ENCODE measurements at places on chromosomes 16 and 17. TPM values are rescaled to one million over a fixed set of nuclear protein-coding genes. Genes with fewer than 3 reads are reported as not detected.

GRCh38 chr17:82603981-82604448 is 44.2 kb downstream of the WDR45B start:
- H3K27ac ChIP-seq, result no peak overlapping the region
- no peaks in the 10 kb centered on the region for H3K27me3 ChIP-seq
- DNase-seq, result no peak
- H3K36me3 ChIP-seq, result peaks cover 14% of the 10 kb centered on the region

DNA sequence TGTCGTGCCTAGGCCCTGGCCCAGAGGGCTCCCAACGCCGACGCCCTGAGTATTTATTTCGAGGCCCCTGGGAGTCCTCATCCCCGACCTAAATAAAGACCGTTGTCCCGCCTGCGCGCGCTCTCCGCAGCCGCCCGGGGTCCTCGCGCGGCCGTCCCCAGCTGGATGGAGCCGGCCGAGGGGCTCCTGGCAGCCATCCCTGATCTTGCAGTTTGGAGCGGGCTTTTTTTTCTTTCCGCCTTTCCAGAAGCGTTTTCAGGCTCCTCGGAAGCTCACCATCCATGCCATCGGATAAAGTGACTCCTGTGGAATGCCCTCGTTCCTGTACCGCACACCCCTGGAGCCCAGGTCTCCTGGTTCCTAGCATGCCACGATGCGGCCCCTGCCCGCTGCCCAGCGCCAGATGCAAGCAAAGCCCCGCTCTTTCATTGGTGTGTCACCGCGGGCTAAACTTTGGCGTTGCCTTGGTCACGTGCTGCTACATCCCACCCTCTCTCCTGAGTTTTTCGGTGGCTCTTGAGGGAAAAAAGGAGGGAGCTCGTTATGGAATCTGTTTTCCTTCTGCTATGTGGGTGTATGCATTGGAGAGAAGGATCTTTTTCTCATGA is 716 bp downstream of the TMEM94 start:
- peak; percentile 13 for DNase-seq
- no peaks in the 10 kb centered on the region for H3K27me3 ChIP-seq
- peak overlapping the region; percentile 80 for H3K4me3 ChIP-seq

DNA sequence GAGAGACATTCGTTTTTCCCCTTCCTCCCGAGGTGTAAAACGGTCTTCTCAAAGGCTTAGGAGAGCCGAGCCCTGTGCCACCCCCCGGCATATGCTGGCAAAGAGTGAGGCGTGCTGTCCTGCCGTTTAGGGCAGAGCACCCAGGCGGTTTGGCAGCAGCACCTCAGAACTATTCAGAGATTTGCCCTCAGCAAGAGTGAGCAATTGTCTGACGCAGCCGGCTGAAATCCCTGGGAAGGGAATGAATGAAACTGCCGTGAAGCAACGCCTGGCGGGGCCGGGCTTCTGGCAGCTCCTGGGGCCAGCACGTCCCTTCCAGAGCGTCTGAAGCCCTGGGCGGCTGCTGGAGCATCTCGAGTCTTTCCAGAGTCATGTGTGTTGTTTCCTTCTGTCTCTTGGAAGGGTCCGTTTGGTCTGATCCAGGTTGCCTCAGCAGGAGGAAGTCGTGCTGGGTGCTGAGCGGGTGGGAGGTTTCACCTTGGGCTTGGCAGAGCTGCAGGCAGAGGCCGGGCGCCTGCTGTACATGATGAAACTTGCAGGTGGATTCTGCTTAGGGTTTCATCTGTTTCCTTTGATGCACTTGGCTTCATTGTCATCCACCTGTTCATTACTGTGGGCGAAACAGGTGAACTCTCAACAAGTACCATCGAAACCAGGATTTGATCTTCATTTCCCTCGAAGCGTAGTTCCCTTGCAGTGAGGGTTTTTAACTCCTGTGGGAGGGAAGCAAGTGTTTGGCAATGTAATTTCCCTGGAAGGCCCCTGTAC is 35.4 kb downstream of the TBCD start:
- no peak overlapping the region for H3K4me3 ChIP-seq
- H3K4me1 ChIP-seq, result no peaks in the 10 kb centered on the region
- DNase-seq, result no peak

DNA sequence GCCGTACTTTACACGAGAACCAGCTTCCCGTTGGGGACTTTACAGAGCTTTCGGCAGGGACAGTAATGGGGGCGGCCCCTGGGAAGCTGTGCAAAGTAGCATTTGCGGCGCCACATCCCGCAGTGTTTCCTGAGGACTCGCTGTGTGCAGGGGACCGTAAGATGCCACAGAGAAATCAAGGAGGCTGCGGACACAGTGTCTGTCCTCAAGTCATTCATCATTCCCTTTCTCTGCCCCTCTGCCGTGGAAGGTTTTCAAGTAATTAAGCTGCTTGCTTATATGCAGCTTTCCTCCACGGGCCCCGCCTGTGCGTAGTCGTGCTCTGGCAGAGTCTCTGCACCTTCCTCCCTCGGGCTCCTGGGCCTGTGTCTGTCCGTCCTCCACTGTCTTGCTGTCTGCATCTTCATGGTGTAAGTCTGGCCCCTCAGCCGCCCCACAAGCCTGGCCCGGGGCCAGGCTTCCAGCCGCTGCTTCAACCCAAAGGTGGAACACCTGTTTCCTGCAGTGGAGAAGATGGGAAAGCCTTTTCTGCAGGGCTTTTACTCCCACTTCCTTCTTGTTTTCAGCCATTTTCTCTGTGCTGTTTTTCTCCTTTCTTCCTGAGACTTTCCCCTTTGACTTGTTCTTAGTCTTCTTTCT is 216.9 kb upstream of the CHMP6 start:
- no peaks in the 10 kb centered on the region for H3K4me1 ChIP-seq
- H3K36me3 ChIP-seq, result no peaks in the 10 kb centered on the region
- no peak overlapping the region for H3K4me3 ChIP-seq
- H3K27me3 ChIP-seq, result no peaks in the 10 kb centered on the region

DNA sequence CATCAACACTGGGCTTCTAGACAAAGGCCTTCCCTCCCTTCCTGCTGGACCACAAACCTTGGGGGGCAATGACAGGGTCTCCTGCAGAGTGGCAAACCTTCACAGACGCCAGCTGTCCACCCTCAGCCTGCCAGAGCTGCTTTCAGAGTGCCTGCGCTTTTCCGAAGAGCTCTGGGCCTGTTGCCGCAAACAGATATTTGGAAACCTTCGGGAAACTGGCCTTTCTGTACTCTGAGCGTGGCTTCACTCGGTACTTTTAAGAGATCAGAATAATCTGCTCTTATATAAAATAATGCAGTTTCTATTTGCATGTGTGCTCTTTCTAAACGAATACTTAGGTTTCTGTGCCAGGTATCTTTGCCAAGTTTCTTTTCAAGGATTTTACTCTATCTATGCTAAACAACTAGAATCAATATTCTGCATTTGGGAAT is 152.1 kb upstream of the CHMP6 start:
- no peak overlapping the region for H3K27ac ChIP-seq
- no peak for DNase-seq
- no peaks in the 10 kb centered on the region for H3K27me3 ChIP-seq
- peaks cover 5% of the 10 kb centered on the region for H3K36me3 ChIP-seq

Gene NPIPA3
- 0.70 TPM for total RNA-seq

All from pancreas (tissue), 10 donors.